Right ventricle myocardium inferior (tissue), 1 donor: ENCODE measurements at places on chromosomes 7 and 10.

DNA sequence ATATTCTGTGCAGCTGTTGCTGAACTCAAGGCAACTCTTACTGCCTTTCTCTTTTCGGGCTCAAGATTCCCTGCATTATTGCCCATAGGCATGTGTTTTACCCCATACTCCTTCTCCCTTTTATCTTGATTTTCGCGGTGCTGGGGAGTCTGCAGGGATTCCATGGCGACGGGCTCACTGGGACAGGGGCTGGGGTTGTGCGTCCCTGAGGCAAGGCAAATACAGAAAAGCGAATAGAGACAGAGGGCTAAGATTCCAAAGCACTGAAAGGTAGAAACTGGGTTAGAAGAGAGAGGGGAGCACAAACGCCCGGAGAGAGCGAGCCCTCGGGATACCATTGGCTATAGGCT lies 519 bp upstream of the RPP38 start:
- DNase-seq, result no peak

GRCh38 chr7:129741743-129742213 lies 130.3 kb downstream of the NRF1 start:
- DNase-seq, result no peak

- no peak for DNase-seq
Observed at GRCh38 chr7:94618126-94618525, 37.8 kb downstream of the SGCE start.

DNA sequence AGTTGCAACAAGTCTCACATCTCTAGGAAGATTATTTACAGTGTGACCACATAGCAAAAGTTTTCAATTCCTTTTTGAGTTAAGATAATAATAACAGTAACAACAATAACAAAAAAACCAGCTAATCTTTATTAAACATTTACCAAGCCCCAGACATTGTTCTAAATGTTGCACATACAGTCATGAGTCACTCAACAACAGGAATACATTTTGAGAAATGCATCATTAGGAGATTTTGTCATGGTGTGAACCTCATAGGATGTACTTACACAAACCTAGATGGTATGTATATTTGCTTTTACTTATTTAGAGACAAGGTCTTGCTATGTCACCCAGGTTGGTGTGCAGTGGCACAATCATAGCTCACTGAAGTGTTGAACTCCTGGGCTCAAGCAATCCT lies 52.0 kb downstream of the SPAM1 start:
- no peak for DNase-seq

DNA sequence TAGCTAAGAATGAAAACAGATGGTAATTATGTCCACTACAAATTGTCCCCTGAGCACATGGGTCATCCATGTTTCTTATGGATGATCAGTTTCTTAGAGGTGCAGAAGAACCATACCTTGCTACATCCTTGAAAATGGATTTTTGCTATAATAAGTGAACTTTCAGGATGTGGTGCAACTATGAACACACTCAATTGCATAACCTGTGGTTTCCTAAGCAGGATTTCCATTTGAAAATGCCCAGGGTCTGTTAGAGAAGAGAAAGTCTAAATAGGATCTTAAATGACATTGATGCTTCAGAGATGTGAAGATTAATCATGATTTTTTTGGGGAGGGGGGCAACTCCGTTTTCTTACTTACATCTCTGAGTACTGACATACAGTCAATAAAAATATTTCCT lies 39.6 kb upstream of the CACNB2 start:
- DNase-seq, result no peak

GRCh38 chr7:74561898-74562613 lies 95.5 kb upstream of the GTF2I start:
- DNase-seq, result no peak

GRCh38 chr10:103244666-103245271 lies 918 bp upstream of the RPEL1 start:
- DNase-seq, result peak; percentile 71

GRCh38 chr10:68992636-68993440 lies 4.2 kb downstream of the KIFBP start:
- DNase-seq, result no peak

DNA sequence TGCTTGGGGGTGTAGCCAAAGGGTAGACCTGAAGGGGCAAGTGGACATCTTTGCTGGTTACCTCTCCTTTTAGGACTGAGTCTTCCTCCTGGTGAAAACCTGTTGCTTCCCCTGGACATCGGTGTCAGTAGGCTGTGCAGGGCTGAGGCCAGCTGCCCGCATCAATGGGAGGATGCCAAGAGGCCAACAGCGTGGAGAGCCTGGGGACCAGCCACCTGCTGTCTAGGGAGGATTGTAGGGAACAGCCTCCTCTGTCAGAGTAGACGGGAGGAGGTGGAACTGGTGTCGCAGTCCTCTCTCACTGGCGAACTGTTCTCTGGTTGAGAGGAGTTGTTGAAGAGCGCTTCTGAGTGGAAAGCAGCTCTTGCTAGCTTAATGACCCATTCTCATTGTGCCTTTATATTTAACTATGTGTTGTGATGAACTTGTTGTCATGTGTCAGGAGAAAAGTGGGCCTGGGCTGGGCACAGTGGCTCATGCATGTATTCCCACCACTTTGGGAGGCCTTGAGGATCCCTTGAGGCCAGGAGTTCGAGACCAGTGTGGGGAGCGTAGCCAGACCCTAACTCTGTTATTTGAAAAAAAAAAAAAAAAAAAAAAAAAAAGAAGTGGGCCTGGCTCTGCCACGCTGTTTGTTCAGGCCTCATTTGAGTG lies 1.8 kb downstream of the SUFU start:
- DNase-seq, result no peak

DNA sequence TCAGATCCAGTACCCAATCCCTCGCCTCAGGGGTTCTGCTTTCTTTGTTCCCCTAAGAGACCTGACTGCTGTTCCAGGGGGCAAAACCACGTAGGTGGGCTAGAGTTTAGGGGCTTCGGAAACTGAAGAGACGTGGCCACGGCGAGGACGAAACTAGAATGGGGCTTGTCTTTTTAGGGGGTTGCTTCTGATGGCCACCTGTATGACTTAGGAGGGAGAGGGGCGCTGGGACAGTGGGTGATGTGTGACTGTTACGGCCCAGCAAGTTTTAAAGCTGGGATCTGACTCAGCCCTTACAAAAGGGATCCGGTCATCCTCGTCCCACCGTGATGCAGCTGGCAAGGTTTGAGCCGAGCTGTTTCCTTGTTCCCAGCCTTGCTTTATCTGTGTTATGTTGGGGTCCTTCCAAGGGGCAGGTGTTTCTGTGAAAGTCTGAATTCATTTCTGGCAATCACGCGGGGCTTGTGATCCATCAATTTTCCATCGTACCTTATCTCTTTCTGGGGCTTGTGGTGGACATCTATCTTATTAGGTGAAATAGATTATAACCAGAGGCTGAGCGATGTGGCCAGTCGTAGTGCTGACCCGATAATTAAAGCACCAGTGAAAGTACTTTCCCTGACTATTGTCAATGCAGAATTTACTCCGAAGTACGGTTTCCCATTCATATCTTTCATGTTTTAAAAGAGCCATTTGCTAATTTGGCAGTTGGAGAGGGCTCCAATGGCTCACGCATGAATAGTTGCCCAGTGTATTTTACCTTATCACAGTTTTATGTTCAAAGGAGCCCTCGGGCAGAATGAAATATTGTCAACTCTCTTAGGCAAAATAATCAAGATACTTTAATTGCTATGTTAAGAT lies 830 bp downstream of the MET start:
- no peak for DNase-seq

- DNase-seq, result no peak
Observed at GRCh38 chr7:14793151-14793550, 109.4 kb downstream of the DGKB start.

DNA sequence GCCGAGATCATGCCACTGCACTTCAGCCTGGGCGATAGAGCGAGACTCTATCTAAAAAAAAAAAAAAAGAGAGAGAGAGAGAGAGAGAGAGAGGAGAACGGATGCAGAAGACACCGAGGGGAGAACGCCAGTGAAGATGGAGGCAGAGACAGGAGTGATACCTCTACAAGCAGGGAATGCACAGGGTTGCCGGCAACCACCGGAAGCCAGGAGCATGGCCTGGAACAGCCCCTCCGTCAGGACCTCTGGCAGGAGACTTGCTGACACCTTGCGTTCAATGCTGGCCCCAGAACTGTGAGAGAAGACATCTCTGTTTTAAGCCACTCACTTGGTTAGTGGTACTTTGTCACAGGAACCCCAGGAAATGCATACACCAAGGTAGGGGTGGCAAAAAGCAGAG lies 38.1 kb upstream of the DUSP5 start:
- DNase-seq, result no peak

DNA sequence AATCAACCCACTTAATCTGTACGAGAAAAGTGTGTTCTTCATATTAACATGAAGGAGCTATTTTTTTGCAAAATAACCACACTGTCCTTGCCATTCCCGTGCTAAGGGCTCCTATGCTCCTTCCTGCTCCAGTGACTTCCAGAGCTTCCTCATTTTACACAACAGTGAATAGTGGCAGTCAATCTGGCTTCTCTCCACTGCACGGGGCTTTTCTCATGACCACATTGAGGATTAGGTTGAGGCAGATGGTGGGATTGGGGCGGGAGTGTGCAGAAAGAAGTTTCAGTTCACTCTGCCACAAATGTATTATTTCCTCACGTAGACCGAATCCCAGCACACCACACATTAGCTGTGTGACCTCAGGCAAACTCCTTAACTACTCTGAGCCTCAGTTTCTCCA lies 235.1 kb downstream of the ARHGAP12 start:
- DNase-seq, result no peak

DNA sequence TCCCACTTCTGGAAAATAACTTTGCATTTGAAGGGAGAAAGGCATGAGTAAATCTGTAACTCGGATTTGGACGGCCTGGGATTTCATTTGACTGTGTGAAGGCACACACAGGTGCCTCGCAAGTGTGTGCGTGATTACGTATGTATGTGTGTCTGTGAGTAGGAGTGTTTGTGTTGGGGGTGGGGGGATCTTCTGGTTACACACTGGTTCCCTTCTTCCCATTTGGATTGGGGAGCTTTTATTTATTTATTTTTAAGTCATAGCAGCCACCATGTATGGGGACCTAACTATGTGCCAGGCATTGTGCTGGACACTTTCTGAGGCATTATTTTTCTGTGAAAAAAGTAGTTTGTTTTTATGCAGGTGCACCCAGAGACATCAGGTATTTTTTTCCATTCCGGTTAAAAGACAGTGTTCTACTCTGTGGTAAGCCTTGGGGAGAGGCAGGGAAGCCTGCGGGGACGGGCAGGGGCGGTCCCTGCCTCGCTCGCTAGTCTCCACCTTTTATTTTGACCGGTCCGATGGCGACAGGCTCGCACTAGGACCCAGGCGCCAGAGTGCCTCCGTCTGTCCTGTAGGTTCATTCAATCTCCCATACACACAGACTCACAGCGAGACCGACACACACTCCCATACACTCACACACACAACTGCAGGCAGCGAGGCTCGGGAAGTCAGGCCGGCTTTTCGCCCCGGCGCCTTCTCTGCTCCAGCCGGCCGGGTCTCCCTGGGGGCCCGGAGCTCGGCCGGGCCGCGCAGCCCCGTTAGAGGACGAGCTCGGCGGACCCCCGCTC lies at the start of gene MXI1:
Gene MXI1, plus strand, starts transcription at position 595 of the 794 bp plus-strand sequence. CDS start 204 bp downstream, outside the sequence.
- peak; percentile 91 for DNase-seq

- DNase-seq, result no peak
Observed at GRCh38 chr10:29005988-29006387, 282.9 kb upstream of the LYZL1 start.
